ENCODE measurements at places on chromosomes 2 and 18.
A peak's percentile ranks its signal among the peaks of the same experiment; 100 is the strongest.

DNA sequence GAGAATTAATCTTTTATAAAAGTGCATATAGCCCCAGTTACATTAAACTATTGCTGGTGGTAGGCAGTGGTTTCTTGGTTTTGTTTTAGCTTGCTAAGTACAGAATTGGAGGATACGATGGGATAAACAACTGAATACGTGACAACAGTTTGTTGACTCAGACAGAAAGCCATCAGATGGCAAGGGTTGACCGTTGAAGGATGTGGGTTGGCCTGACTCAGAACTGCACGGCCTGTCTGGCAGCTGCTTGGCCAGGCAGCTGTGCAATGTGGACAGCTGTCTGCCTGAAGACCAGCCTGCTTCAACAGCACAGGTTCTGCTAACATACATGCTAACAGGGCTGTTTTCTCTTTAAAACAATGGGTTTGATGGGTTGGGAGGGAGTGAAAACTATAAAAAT, 46.6 kb downstream of the PRKRA start:
- no peaks in the 10 kb centered on the region for H3K4me1 ChIP-seq
- DNase-seq, result no peak
- no peaks in the 10 kb centered on the region for H3K27me3 ChIP-seq
- H3K36me3 ChIP-seq, result no peaks in the 10 kb centered on the region
- no peak overlapping the region for H3K27ac ChIP-seq

- no peaks in the 10 kb centered on the region for H3K36me3 ChIP-seq
- peaks cover 25% of the 10 kb centered on the region for H3K27me3 ChIP-seq
- H3K4me1 ChIP-seq, result no peaks in the 10 kb centered on the region
These were observed 15.0 kb upstream of the PAX3 start for GRCh38 chr2:222313816-222314215.

DNA sequence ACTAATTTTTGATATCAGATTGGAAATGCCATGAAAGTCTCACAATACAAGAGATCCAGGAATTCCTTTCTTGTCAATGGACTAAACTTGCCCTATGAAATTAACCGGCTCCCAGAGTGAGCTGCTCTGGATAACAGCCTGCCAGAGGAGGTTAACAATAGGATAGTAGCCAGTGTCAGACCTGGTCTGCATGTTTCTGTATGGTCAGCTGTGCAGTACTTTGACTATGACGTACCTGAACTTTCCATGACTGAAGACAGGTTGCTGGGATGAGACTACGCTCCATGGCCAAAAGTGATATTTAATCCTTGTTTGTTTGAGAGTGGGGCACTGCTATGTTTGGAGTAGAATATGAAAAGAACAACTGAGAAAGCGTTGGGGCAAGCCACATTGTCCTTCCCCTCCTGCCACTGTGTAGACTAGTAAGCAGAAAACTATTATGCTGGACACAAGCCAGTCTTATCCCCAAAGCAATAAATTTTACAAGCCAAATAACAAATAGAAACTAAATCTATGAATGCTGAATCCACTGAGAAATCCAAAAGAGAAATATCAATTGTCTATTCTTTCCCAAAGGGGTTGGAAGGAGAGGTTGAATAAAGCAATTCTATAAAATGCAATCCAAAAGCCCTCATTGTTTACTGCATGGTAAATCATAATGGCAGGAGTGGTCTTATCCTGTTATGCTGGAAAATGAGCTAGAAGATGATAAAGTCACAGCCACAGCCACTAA, 115.5 kb upstream of the CYP26B1 start:
- no peaks in the 10 kb centered on the region for H3K36me3 ChIP-seq
- H3K4me3 ChIP-seq, result no peak overlapping the region
- no peaks in the 10 kb centered on the region for H3K4me1 ChIP-seq
- no peaks in the 10 kb centered on the region for H3K27me3 ChIP-seq
- H3K27ac ChIP-seq, result no peak overlapping the region

DNA sequence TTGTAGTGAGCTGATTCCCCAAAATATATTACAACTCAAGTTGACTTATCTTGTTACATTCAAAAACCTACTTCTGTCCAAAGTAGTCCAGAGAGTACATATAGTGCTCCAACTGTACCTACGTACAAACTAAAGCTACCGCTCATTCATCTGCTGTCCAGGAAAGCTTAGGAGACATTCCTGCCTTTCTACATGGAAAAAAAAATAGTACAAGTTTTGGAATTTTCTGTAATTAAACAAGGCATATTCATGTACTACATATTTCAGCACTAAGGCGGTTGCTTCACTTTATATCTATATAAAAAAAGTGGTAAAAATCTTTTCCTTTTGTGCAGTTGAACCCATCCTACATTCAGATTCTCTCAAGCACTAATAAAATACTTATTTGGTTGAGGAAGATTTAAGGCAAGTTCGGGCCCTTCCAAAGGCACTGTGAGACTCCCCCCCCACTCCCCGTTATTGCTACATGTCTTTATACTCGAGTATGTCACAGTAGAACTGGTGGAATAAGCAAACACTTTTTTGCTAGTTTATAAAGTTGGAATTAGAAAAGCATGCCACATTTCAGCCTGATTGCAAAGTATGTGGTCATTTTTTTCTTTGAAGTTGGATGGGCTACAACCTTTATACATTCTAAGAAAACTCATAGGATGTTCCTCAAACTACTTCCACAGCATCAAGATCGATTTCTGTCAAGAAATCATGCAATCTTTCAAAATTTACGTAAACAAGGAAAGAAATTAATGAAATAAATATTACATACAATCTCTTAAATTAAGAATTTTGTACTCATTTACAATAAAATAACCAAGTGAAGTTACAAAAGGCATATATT, 3.7 kb downstream of the ZFP36L2 start:
- H3K4me3 ChIP-seq, result peak overlapping the region; percentile 89
- no peaks in the 10 kb centered on the region for H3K27me3 ChIP-seq
- H3K36me3 ChIP-seq, result peaks cover 34% of the 10 kb centered on the region
- H3K4me1 ChIP-seq, result peaks cover 20% of the 10 kb centered on the region

DNA sequence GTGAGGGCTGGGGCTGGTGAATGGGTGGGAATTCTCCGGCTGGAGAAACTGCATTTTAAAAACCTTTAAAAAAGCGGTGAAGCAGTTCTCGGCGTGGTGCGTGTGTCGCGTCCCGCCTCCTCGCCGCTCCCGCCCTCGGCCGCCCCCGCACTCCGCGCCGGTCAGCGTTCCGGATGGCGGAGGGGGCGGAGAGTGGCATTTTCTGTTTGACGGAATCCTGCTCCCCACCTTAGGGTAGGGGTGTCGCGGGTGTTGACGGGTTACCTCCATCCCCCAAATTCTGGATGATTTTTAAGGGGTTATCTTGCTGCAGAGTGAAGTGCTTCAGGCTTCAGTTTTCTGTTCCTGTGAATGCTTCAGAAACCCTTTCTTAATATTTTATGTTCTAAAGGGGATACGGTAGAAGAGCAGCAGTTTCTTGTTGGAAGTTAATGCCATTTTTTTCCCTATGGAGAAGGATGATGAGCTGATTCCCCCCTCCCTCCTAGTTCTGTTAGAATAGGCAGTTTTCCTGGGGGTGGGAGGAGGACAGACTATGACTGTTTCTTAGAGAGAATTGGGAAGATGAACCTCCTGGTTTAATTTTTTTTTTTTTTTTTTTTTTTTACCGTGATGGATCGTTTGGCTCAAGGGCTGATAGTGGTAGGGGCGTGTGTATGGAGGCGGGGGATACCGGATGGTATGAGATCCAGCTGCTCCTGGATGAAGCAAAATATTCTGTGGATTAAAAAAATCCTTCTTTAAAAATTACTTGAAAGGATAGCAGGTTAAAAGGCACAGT, 756 bp downstream of the ABI2 start:
- no peaks in the 10 kb centered on the region for H3K4me1 ChIP-seq
- H3K27me3 ChIP-seq, result no peaks in the 10 kb centered on the region
- H3K27ac ChIP-seq, result peak overlapping the region; percentile 87
- no peaks in the 10 kb centered on the region for H3K36me3 ChIP-seq
- no peak for DNase-seq
- H3K4me3 ChIP-seq, result peak overlapping the region; percentile 86

GRCh38 chr2:37895140-37895539, 29.9 kb upstream of the RMDN2 start:
- H3K4me1 ChIP-seq, result no peaks in the 10 kb centered on the region
- no peak overlapping the region for H3K4me3 ChIP-seq
- no peaks in the 10 kb centered on the region for H3K27me3 ChIP-seq
- no peak for DNase-seq
- H3K27ac ChIP-seq, result no peak overlapping the region

- no peaks in the 10 kb centered on the region for H3K4me1 ChIP-seq
- no peak overlapping the region for H3K27ac ChIP-seq
- H3K36me3 ChIP-seq, result no peaks in the 10 kb centered on the region
- no peak overlapping the region for H3K4me3 ChIP-seq
These were observed 570.7 kb downstream of the PLCL1 start for GRCh38 chr2:198375083-198375410.

GRCh38 chr2:665340-666073, 11.7 kb downstream of the TMEM18 start:
- no peaks in the 10 kb centered on the region for H3K27me3 ChIP-seq
- no peak overlapping the region for H3K27ac ChIP-seq
- no peak overlapping the region for H3K4me3 ChIP-seq
- no peak for DNase-seq
- H3K36me3 ChIP-seq, result peaks cover 38% of the 10 kb centered on the region
- no peaks in the 10 kb centered on the region for H3K4me1 ChIP-seq

- no peak overlapping the region for H3K27ac ChIP-seq
- H3K4me3 ChIP-seq, result no peak overlapping the region
- H3K4me1 ChIP-seq, result peaks cover 28% of the 10 kb centered on the region
- no peaks in the 10 kb centered on the region for H3K27me3 ChIP-seq
- no peaks in the 10 kb centered on the region for H3K36me3 ChIP-seq
These were observed 175.2 kb downstream of the SMAD7 start for GRCh38 chr18:48775372-48776155.

DNA sequence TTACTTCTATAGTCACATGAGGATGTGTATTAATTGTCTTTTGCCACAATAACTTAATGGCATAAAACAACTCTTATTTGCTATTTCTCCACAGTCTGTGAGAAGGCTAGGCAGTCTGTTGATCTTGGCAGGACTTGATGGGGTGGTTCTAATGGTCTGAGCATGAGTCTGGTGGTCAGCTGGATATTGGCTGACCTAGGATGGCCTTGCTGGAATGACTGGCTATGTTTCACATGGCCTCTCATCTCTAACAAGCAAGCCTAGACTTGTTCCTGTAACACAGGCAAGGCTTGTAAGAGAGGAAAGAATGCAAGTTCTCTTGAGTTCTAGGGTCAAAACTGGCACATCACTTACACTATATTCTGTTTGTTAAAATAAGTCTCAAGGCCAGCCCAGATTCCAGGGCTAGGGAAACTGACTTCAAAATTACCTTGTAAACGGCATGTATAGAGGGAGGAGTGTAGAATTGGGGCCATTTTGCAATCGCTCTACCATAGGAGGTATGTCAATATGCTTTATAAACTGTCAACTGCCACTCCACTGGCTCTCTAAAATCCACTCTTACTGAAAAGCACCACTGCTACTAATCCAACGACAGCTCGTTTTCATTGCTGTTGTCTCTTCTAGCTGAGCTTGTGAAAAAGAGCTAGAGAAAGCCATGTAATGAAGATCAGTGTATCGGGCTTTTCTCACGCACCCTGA, 325.0 kb upstream of the PKDCC start:
- no peak overlapping the region for H3K4me3 ChIP-seq
- no peak for DNase-seq
- no peaks in the 10 kb centered on the region for H3K27me3 ChIP-seq
- peaks cover 12% of the 10 kb centered on the region for H3K4me1 ChIP-seq

DNA sequence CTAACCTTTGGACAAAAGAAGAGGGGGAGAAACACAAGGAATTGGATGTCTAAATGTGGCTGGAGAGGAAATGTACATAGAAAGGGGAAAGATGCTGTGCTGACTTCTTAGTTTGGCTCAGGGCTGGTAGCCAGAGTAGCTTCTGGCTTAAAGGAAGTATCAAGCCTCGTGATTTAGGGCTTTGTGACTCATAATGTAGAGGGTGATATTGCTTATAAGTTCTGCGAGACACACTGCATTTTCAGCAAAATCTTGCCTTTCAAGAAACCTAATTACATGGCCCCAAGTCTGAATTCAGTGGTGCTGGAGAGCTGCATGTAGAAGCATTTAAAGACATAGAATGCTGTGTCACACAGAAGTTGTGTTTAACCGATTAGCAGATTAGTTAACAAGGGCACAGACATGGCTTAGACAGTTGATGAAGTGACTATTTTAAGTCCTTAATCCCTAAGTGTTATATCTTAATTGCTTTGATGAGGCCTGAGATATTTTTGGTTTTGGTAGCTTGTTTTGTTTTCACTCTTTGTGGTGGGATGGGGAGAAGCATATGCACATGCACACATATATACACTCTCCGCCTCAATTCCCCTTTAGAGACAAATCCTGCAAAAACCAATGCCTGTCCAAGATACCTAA, 66.4 kb downstream of the EPAS1 start:
- H3K4me1 ChIP-seq, result peaks cover 8% of the 10 kb centered on the region
- no peak overlapping the region for H3K27ac ChIP-seq
- no peaks in the 10 kb centered on the region for H3K27me3 ChIP-seq
- no peak overlapping the region for H3K4me3 ChIP-seq
- H3K36me3 ChIP-seq, result peaks cover 52% of the 10 kb centered on the region

- H3K27ac ChIP-seq, result no peak overlapping the region
- no peaks in the 10 kb centered on the region for H3K36me3 ChIP-seq
- no peaks in the 10 kb centered on the region for H3K27me3 ChIP-seq
- no peak overlapping the region for H3K4me3 ChIP-seq
These were observed 639.3 kb downstream of the ADCYAP1 start for GRCh38 chr18:1544016-1544415.

DNA sequence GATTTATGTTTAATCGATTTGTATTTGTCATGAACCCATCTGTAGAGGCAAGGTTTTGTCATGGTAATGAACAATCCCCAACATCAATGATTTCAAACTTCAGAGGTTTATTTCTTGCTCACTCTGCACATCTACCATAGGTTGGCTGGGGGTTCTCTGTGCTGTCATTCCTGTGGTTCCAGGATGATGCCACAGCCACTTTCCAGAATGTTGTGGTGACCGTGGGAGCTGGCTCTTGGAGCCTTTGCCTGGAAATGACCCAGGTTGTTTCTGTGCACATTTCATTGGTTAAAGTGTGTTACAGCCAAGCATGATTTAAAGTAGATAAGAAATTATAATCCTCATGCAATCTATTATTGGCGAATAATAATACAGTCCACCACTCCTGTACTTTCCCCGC, 28.2 kb upstream of the EPAS1 start:
- H3K27ac ChIP-seq, result no peak overlapping the region
- no peak for DNase-seq
- H3K4me1 ChIP-seq, result no peaks in the 10 kb centered on the region
- H3K27me3 ChIP-seq, result no peaks in the 10 kb centered on the region
- H3K36me3 ChIP-seq, result no peaks in the 10 kb centered on the region
